ENCODE measurements at places on chromosomes 1 and 21.

- no peak for DNase-seq
Observed at GRCh38 chr1:48196237-48196636, 26.3 kb upstream of the SLC5A9 start.

DNA sequence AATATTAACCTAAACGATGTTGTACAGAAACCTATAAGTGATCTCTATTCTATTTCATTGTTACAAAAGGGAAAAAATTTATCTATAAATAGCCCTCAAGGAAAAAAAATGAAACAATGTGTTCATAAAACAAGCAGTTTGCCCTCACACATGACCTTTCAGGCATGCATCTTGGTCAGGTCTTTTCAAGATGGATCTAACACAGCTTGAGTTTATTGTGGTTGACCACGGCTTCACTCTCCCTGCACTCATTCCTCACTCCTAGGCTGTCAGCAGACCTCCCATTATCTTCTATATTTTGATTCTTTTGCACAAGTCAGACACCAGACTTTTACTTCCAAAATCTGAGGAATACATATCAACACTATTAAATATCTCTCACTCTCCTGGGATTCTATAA, 544.3 kb downstream of the KCNT2 start:
- no peak for DNase-seq

DNA sequence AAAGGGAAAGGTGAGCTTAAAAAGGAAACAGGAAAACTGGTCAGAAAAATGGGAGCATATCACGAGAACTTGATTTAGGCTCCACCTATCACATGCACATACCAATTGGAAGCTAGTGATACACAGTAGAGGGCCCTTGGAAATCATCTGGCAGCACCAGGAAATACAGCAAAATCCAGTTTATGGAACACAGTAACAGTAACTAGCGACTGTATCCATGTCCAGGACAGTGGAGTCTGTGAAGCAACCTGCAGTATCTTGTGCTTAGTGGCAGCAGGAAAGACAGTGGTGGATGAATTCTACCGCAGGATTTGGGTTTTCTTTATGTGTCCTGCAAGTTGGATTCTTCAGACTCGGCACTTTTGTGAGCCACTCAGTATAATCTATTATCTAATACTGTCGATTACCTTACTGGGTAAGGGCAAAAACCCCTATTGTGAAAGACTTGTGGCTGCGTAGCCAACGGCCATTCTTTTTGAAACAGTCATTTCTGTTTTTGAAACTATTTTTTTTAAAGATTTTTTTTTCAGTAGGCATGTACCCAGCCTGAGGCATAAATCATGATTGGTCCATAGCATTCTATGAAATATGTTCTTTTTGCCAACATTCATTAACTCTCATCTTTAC, 1.6 kb upstream of the KDM4A start:
- no peak for DNase-seq

- peak; percentile 12 for DNase-seq
Observed at GRCh38 chr1:32014199-32014947, 705 bp downstream of the KHDRBS1 start.

GRCh38 chr1:31781138-31781755, 17.1 kb upstream of the ADGRB2 start:
- DNase-seq: no peak

GRCh38 chr1:226712742-226713419, 26.2 kb downstream of the ITPKB start:
- DNase-seq: no peak

DNA sequence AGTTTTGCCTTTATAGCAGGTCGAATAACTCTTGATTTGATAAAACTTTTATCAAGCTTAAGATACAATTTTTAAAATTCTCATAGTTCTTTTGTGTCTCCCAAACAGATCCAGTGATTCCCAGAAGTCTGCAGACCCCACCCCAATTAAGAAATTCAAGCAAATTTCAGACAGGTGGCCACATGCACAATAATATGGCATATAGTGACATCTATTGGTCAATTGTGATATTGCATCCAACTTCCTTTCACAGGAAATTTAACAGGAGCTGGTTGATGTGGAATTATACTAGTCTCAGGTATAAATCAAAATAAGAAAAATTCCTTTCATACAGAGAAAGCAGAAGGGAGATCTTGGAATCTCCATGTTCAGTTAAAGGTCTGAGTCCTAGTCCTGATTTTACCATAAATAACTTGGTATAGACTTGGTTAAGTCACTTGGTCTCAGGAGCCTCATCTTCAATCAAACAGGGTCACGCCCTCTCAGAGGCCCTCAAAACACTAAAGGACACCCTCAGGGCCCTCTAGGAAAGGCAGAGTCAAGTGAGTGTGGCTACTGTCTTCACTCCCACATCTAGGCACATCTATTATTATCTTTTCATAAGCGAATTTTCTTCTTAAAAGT, 24.1 kb downstream of the PIGM start:
- DNase-seq: no peak

DNA sequence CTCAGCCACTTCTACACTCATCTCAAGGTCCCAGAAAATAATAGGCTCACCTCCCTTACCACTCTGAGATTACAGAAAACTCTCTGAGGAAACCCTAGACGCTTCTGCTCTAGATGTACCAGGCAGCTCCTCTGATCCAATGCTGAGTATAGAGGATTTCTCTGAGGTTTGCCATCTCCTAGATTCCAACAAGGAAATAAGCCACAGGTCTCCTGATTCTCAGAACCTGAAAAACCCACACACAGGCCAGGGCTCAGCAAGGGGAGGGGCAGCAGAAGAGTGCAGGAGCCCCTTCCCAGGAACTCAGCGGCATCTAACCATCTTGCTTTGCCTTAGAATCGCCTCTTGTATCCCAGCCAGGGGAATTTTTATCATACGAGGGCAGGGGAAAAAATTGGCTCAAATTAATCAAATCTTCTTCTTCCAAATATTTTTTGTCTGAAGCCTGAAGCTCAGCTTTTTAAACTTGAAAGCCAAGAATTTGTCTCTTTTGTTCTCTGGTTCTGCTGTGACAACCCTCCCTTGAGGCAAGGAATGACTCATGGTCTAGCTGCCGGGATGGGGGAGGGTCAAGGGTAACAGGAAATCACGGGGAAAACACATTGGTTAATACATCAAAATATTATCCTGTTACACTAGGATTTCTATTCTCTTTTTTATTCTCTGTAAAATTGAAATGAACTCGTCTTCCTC, 30.8 kb downstream of the GORAB start:
- no peak for DNase-seq

GRCh38 chr1:178690496-178690895, 34.5 kb upstream of the RALGPS2 start:
- no peak for DNase-seq

- DNase-seq: no peak
Observed at GRCh38 chr1:240508201-240508600, 103.8 kb downstream of the GREM2 start.

DNA sequence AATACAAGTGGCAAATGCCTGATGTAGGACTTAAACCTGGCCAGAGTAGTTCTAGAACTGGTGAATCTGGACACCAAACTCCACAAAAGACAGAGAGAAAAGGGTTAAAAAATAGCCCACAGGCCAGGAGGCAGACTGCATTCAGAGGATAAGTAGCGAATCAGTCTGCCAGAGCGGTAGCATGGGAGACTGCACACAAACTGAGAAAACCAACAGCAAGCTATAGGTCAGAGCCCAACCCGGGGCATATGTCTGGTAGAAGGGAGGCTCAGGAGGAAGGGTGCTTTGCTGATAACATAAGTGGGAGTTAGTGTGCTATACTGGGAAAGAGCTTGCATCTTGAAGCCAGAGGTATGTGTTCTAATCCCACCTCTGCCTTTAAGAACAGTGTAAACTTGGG, 4.0 kb downstream of the LRRC53 start:
- DNase-seq: no peak

GRCh38 chr1:67110352-67110751, 24.4 kb downstream of the C1orf141 start:
- DNase-seq: no peak

DNA sequence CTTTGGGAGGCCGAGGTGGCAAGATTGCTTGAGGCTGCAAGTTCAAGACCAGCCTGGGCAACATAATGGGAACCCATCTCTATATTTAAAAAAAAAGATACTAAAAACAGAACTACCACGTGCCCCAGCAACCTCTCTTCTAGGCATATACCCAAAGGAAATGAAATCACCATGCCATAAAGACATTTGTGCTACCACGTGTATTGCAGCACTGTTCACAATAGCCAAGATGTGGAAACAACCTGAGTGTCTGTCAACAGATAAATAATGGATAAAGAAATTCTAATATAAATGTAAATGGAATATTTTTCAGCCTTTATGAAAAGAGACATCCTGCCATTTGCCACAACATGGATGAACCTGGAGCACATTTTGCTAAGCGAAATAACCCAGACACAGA, 128.6 kb downstream of the PCNX2 start:
- no peak for DNase-seq

DNA sequence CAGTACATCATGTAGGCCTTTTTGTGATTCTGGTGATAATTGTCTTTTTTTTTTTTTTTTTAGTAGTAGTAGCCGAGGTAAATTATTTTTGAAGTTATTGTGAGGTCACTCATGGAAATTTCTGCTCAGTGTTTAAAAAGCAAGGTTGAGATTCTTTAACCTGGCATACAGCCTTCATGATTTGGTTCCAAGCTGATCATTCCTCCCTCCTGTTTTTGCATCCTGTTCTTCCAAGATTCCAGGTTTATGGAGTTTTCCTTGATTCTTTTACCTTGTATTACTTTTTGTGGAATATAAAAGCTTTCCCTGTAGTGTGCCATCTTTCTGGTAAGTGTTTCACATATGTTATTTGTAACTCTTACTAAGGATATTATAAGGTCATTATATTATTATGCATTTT, 9.1 kb downstream of the ZFYVE9 start:
- no peak for DNase-seq

- peak; percentile 64 for DNase-seq
Observed at GRCh38 chr1:155193275-155193990, 14.3 kb downstream of the THBS3 start.

GRCh38 chr21:41965045-41965444, 11.2 kb upstream of the C2CD2 start:
- DNase-seq: no peak

DNA sequence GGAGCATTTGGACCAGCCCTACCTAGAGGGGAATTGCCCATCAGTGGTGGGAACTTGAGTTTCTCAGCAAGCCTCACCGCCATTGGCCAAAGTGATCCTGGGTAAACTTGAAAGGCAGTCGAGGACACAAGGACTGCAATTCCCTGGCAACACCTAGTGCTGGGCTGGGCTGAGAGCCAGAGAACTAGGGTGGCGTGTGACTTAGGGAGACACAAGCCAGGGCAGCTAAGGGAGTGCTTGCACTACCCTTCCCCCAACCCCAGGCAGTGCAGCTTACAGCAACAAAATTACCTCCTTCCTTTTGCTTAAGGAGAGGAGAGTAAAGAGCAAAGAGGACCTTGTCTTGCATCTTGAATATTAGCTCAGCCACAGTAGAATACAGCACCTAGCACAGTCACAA, 176.9 kb upstream of the PRMT6 start:
- DNase-seq: no peak

- no peak for DNase-seq
Observed at GRCh38 chr1:220341126-220341525, 68.9 kb upstream of the RAB3GAP2 start.

GRCh38 chr1:212225416-212225815, 59.8 kb upstream of the PPP2R5A start:
- no peak for DNase-seq

DNA sequence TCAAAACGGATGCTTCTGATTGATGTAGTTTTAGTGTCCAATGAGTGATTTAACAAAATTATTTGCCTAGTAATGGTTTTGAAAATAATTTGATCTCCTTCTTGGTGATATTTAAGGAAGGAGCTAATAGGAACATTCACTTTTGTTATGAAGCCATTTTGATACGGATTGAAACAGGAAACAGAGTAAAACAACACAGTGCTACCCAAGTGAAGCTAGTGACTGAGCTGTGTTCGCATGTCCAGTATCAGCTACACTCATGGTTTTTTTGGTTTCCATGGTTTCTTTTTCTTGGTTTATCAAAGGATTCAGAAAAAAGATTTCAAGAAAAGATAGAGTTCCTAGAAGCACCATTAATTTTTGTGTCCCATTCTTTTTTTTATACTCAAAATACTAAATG, 40.1 kb upstream of the PLEKHO1 start:
- no peak for DNase-seq

- no peak for DNase-seq
Observed at GRCh38 chr1:30460661-30461060, 262.7 kb downstream of the MATN1 start.

- no peak for DNase-seq
Observed at GRCh38 chr1:223006917-223007648, 136.0 kb downstream of the TLR5 start.

- DNase-seq: no peak
Observed at GRCh38 chr1:176604461-176604860, 141.5 kb downstream of the PAPPA2 start.

GRCh38 chr1:71510725-71511124, 429.9 kb upstream of the ZRANB2 start:
- DNase-seq: no peak

DNA sequence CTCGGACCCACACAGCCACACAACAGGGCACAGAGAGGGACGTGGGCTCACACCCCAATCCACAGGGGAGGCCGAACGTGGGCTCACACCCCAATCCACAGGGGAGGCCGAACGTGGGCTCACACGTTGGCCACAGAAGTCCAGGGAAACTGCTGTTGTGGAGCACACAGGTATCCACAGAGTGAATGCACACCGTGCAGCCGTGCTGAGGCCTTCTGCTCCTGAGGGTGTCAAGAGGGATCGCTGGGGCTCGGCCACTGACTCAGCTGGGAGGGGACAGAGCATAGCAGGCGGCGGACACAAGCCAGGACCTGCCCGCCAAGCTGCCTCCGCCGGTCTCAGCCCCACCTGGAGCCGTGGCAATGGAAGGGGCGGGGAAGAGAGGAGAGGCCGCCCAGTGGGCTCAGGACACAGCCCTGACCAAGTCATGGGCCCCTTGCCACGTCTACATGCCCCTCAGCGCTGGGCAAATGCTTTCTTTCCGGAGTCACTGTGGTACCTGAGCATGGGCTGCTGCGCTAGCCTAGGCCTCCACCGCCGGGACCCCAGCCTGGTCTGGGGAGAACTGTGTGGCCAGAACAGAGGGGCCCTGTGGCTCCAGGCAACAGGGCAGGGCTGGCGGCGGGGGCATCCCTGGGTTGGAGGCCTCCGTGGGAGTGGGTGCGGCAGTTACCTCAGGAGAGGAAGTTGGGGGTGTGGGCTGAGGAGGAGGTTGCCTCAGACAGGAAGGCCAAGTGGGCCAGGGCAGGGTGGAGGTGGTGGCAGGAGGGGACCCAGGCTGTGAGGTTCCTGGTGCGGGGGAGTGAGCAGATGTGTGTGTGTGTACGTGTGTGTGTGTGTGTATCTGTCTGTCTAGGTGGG, 1.2 kb downstream of the SYTL1 start:
- DNase-seq: peak; percentile 56

- DNase-seq: no peak
Observed at GRCh38 chr1:161952607-161953172, 71.0 kb downstream of the OLFML2B start.

- no peak for DNase-seq
Observed at GRCh38 chr21:34693192-34693810, 24.5 kb downstream of the CLIC6 start.

DNA sequence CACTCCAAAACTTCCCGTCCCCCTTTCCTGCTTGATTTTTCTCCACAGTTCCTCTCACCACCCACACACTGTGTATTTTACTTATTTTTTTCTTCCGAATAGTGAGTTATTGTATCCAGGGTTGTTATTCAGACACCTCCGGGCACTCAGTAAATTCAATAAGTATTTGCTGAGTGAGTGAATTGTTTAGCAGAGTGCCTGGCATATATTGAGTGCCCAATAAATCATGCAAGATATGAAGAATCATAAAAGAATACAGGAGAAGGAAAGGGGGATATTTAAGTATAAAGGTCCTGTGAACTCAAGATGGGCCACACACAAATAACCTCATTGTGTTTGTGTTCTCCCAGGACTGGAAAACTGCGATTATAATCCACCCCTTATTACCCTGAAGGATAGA, 139.9 kb downstream of the GALNT2 start:
- DNase-seq: no peak

Data from activated T-helper 1 cell treated with anti-CD3 and anti-CD28 coated beads, Interleukin-2, amount 50 U/mL, for 16 hours (primary cell).